Fibroblast of mammary gland (primary cell): ENCODE measurements at places on chromosomes 16 and 17.

- no peak for DNase-seq
These were observed 89.1 kb downstream of the OR1D5 start for GRCh38 chr17:2974347-2974746.

GRCh38 chr16:1526608-1527555 is 6.6 kb upstream of the TMEM204 start:
- DNase-seq = no peak

- DNase-seq = no peak
These were observed 187.0 kb downstream of the CCDC182 start for GRCh38 chr17:57557834-57558681.

DNA sequence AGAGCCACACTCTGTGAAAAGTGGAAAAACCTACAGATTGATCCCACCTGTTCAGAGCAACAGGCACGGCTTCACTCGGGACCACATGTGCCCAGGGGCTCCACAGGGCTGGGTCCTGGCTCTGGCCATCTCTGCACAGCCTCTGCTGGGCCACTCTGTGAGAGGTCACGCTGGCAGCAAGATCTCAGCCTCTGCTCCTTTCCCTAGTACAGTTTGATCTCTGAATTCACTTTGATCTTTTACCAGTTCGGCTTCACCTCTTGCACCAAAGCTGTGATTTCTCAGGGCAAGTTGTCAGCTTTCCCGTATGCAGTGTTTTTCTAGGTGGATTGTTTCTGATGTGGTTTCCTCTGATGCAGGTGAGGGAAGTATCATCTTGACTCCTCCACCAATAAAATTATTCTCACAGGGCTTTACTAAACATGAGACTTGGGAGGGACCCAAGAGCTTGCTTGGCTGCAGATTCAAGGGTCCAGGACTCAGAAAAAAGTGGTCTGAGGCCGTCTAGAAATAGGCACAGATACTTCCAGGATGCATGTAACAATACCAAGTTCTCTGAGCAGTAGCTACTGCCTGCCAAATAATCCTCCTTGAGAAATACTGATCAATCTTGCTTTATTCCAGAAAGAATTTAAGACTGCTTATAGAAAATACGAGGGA is 24.0 kb upstream of the ALDH3A1 start:
- no peak for DNase-seq

DNA sequence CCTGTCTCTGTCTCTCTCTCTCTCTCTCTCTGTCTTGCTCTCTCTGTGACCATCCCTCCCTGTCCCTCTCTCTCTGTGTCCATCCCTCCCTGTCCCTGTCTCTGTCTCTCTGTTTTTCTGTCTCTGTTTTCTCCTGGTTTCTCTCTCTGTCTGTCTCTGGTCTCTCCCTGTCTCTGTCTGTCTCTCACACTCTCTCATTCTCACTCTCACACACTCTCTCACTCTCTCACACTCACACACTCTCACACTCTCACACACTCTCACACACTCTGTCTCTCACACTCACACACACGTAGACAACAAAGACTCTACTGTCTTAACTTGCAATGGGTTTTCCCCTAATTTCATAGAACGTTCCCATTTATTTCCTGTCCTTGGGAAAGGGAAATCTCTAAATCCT is 299.5 kb downstream of the FOXL1 start:
- DNase-seq = no peak

- no peak for DNase-seq
These were observed 258.2 kb upstream of the TNRC6C start for GRCh38 chr17:77700165-77700881.

GRCh38 chr17:76384222-76384986 is at the start of gene SPHK1:
Gene SPHK1 (plus strand): TSS chr17:76384609. CDS start chr17:76385645, 1,036 bp downstream.
- DNase-seq = peak; percentile 81

DNA sequence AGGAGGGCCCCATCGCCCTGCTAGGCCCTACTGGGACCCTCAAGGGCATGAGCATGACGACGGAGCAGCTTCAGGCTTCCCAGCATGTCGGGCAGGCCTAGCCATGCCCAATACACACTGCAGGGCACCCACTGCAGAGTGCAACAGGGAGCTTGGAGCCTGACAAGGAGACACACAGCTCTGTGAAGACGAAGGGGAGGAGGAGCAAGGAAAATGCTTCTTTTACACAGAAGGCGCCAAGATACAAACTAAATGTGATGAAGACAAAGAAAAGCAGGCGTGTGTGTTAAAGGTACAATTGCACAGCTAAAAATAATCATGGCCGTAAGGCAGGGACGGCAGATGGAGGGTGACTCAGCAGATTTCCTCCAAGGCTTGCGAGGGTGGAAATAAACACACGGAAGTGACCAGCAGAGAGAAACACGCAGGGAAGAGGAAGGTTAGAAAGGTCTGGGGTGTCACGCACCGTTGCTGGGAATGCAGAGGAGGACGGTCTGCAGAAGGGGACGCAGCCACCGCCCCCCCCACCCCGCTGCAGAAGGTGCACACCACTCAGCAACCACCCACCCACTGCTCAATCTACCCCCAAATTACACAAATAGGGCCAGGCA is 108.5 kb downstream of the ZNF778 start:
- DNase-seq = peak; percentile 86

DNA sequence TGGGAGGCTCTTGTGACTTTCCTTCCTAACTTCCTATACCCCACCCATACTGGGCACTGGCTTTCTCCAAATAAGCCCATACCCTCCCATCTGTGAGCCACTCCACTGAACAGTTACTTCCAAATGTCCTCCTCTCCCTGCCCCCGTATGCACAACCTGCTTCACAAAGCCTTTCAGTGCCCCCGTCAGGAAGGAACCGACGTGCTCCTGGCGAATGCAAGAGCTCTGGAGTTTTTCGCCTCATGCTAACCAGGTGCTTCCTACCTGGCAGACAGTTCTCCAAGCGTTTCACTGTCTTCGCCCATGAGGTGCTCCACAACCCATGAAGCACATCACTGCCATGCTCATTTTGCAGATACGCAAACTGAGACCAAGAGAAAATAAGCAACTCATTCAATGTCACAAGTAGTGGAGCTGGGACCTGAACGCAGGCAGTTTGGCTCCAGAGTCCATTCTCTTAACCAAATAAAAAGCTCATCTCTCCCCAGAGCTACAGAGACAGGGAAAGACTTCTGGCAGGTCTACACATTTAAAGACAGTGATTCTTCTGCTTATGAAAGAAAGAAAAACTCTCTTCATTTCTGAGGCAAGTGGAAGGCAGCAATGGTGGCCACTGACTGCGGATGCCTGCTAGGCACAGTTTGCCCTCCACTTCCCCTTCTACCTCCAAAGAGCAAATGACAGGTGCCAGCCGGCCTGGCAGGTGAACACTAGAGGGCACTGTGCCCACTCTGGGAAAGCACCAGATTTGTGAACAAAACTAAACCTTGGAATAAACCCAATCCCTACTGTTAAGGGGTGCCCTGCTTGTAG is 23.8 kb downstream of the SPHK1 start:
- peak; percentile 40 for DNase-seq

DNA sequence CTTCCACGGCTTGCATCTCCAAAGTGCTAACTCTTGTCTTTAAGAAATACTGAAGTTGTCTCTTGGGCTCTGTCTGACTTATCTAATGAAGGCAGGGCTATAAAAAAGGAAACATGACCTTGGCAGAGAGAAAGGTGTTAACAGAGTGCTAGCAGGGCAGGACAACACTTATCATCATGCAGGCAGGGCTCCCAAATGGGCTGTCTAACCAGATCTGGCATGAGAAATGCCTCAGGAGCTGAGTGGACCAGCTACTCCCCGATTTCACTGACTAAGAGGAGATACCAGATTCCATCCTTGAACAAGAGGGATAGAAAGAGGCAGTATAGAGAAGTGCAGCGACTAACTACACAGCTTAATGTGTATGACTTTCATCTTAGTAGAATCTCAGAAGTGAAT is 32.6 kb downstream of the PMP22 start:
- DNase-seq = peak; percentile 14
